ENCODE measurements at places on chromosomes 12 and 14.
A peak's percentile ranks its signal among the peaks of the same experiment; 100 is the strongest.

GRCh38 chr14:20295067-20295466 is 10.7 kb downstream of the TTC5 start:
- DNase-seq: peak; percentile 14

DNA sequence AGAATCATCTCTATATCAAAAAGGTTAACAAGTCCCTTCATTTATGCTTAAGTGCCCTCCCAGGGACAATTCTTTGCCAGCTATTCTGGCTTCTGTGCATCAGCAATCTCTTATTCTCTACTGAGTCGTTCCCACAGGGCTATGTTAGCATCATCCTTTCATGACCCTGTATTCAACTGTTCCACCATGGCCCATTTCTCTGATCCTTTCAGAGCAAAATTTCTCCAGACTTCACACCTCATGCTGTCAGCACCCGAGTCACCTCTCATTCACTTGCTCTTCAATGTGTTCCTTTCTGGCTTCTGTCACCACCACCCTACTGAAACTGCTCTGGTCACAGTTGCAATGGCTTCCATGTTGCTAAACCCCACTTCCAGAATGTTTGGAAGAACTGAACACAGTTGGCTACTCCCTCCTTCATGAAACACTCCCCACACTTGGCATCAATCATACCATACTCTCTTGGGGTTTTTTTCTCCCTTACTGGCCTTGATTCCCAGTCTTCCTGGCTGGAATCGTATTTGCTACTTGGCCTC is 159.5 kb upstream of the HMGA2 start:
- DNase-seq: no peak

- DNase-seq: no peak
Measured at GRCh38 chr14:56885825-56886224, 75.5 kb upstream of the OTX2 start.

DNA sequence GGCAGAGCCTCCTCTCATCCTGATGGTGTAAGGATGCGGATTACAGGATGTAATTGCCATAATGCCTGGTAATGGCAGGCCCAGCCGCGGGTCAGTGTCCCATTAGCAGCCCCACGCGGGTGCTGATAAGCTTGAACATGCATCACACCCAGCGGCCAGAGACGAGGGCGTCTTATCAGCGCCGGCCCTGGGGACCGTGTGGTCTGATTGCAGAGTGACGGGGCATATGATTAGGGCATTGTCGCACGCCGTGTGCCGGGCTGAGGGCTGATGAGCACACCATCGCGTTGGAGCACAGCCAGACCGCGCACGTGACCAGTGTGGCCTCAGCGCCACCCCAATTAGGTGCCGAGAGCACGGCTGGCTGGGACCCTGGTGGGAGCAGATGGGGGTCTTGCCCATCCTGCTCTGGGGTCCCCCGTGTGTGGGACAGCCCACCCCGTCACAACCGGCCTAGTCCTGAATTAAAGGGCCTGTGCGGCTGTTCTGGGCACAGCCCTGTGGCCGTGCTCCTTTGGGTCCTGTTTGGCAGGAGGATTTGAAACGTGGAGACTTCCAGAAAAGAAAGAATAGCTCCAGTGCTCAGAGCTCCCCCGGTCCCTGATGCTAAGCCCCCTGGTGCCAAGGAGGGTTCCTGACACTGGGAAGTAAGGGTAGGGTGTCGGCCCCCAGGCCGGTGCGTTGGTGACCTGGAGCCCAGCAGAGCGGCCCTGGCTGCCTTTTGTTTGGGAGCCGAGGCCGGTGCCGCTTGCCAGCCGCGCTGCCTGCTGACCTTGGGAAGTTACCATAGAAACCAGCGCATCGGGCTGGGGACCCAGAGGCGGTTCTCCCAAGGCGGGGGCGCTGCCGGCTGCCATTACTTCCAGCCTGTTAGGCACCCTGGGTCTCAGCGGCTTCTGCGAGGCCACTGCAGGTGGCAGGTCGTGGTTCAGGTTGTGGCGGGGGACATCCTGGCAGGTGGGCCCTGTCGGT is 20.7 kb downstream of the KIF26A start:
- DNase-seq: no peak

DNA sequence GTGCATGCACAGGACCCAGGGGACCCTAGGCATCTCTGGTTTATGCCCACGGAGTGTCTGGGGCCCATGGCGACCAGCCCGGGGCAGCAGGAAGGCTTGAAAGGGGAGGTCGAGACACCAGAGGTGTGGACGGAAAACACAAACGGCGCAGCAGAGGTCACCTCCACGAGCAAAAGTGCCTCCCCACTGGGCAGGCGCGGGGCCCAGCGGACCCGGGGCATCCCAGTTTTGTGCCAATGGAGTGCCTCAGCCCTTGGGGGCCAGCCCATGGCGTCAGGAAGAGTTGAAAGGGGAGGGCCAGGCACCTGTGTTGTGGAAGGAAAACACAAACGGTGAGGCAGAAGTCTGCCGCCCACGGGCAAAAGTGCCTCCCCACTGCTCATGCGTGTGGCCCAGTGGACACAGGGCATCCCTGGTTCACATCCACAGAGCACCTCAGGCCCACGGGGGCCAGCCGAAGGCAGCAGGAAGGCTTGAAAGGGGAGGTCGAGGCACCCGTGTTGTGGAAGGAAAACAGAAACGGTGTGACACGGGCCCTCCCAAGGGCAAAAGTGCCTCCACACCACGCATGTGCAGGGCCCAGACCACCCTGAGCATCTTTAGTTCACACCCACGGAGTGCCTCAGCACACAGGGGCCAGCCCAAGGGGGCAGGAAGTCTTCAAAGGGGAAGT is 378.8 kb downstream of the ALG10 start:
- no peak for DNase-seq

DNA sequence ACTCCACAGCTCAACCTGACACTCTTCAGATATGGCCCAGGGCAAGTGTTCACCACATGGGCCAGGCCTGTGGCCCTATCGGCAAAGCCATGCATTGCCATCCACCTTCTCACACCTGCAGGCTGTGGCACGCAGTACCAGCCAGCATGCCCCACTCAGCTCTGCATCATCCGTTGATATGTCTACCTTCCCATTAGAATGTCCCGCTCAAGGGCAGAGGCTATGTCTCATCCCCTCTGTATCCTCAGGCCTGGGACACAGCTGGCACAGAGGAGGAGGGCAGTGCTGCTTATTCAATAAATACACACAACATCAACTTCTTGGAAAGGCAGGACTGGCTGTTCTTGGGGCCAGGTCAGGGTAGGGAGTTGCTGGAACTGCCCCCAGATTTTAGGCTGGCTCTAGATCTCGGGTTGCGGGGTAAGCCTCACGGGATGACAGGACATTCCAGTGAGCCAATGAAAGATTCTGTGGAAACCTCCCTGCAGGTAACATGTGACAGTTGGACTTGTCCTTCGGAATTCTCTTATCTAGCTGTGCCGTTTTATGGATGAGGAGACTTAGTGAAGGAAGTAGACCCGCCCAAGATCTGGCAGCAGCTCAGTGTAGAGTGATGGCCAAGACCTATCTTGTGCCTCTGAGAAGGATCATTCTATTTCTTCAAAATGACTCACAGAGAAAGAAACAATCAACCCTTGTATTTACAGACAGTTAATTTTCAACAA is 25.6 kb downstream of the SYNE3 start:
- DNase-seq: no peak

- DNase-seq: no peak
Measured at GRCh38 chr12:106910202-106910601, 45.5 kb upstream of the TMEM263 start.

DNA sequence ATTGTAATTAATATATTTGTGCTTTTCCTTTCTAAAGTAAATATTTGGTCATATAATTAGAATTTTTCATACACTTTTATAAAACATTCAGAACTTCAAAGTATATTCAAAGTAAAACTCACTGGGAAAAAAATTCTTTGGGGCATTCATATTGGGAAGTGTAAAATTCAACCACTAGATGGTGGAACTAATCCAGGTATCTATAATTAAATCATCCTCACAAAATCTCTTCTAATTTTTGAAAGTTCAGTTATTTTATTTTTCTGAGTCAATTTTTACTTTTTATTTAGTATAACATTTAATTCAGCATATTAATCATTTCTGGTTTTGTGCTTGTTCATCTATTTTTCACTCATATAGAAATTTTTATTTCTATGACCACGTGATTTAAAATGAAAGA is 81.0 kb downstream of the NTS start:
- DNase-seq: no peak

DNA sequence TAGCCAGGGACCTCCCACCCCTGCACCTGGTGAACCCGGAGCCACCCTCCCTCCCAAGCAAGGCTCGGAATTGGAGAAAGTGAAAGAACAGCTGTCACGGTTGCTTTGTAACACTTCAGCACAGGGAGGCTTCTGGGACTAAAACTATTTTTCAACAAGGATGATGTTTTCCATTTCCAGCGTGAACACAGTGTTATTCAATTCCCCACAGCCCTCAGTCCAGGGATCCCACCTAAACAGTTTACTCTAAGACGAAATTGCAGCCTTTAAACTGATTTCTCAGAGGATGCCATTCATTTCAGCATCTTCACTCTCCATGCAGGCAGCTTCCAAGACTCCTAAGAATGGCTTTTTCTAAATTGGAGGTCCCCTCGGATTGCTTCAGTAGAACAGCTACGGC is 229.2 kb downstream of the SLC15A4 start:
- DNase-seq: no peak

- no peak for DNase-seq
Measured at GRCh38 chr12:10169104-10169503, 2.8 kb downstream of the OLR1 start.

DNA sequence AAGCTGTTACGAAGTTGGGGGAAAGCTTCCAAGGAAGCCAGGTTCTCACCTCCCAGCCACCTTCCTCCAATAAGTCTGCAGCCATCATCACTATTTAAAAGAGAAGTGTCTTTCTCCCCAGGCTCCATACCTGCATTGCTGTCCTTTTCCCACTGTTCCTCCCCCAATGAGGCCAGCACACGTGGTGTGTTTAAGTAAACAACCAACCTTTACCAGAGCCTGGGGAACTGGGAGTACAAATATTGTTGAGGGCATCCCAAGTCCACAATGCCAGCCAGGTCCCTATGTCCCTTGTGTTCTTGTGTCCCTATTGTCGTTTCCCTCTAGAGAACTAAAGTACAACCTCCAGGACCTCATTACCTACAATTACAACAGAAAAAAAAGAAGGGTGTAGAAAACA is 49.2 kb upstream of the PNMA1 start:
- no peak for DNase-seq

GRCh38 chr14:73251516-73252215 is 14.4 kb downstream of the PAPLN start:
- no peak for DNase-seq
